WTC11 (cell line): ENCODE measurements at places on chromosomes 5 and 9.

DNA sequence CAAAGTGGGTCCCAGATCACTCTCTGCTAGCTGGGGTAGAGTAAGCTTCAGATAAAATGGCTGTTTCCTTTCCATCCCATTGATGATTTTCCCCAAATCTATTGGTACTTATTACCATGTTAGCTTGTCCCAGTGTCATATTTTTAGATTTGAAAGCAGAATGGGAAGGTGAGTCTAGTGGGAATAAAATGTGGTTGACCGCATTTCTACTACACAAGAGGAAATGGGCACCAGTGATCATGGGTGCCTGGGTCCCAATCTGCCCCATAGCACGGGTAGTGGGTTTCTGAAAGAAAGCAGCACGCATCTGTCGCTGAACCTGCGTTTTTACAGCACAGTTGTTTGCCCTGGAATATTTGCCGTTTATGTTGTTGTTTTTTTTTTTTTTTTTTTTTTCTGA lies 20.1 kb downstream of the DAPK1 start:
- DNase-seq = no peak

- DNase-seq = no peak
These were observed 294.6 kb upstream of the PUM3 start for GRCh38 chr9:3138231-3139229.

DNA sequence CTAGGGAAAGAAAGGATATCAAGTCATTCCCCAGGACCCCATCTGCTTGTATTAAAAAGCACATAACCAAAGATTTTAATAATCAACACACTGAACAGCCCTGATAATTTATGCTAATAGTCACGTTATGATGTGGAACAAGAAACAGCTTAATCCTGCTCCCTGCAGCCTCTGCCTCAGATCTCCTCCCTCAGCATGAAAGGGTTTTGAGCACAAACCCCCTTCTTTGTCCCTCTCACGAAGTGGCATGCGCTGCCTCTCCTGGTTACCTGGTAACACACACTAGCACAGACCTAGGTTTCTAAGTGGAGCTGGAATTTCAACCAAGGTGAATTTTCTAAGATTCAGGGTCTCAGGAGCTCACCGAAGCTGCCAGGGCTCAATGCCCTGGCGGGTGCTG lies 5.1 kb downstream of the IGFBPL1 start:
- no peak for DNase-seq

DNA sequence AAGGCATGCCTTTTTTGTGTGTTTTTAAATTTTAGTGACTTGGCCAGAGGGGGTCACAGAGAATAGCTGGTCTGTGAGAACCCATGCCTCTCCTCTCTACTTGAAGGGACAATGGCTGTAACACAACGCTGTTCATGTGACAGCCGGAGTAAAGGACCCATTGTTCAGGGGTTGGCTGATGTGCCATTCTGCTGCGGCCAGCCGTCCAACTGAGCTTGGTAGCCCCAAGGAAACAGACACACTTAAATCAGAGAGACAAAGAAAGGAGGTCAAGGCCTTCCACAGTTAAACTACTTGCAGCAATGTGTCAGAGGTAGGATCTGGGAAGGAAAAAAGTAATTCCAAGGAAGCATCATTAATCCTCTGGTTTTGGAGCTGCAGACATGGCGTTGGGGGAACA lies 8.1 kb downstream of the MEGF10 start:
- DNase-seq = no peak

DNA sequence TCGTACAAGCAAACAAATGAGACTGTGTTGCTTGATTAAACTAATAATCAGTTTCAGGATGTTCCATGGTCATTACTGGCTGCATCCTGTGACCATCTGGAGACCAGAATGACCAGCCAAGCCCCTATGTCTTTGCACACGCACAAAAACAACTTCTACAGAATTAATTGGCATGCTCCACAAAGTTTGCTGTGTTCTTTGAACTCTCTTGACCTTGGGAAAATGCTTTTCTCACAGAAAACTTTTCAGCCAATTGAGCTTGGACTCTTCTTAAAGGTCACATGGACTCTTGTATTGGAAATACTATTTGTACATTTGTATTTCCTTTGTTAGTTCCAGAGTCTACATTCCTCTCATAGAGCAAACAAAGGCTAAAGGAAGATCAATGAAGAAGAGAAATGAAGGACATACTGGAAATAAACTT lies 147.8 kb downstream of the ARRDC3 start:
- DNase-seq = no peak

GRCh38 chr9:127311239-127311741 lies 46.7 kb downstream of the GARNL3 start:
- DNase-seq = peak; percentile 54

DNA sequence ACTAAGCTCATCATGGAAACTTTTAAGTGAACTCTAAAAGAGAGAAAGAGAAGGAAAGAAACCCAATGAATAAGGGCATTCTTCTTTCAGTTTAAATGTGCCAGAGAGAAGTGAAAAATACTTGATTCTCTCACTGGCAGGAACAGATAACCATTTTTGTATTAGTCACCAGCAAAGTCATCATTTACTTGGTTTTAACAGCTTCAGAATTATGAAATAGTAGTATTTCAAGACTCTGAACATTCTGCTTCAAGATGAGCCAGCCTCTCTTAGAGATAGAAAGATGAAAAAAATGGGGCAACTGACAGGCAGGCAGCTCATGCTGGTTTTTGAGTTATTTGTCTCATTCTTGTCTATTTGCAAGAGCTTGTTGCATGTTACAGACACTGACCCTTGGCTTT lies 103.5 kb downstream of the GCNT1 start:
- DNase-seq = no peak
